ENCODE measurements at places on chromosomes 2 and 18. TPM values are rescaled to one million over a fixed set of nuclear protein-coding genes. Genes with fewer than 3 reads are reported as not detected.

The CHMP3 gene
- 28.8 TPM for total RNA-seq

The AOX1 gene
- total RNA-seq: 3.5 TPM

The UCN gene
- 1.5 TPM for total RNA-seq

The WDR7 gene
- total RNA-seq: 14.8 TPM

DNA sequence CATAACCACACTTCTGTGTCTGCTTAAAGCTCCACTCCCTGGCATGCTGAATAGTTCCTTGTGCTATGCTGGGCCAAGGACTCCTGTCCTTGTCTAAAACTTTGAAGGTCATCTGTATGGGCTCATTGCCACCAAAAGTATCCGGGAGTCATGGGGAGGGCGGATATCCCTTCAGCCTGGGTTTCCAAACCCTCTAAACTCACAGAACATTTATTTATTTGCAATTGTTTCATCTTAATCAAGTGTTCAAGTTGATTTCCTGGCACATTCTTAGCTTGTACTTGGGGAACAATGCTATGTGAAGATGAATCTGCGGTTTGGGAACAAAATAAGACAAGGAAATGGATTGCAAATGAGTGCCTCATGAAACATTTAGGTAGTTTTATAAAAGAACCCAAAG is 1.8 kb downstream of the NOSTRIN start:
- no peak for DNase-seq

DNA sequence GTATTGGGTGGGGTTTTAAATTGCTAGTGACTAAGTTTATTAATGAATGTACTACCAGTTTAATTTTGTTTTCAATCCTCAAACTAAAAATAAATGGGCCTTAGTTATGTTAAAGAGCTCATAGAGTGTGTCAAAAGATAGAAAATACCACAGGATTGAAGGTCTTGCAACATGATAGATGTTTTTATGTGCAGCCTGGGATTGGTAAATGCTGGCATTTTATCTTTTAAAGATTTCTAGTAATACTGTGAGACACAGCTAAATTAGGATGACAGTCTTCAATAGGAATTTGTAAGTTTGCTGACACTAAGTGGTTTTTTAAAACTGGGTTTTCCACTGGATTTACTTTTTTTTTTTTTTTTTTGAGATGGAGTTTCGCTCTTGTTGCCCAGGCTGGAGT is 122.3 kb downstream of the HAUS1 start:
- DNase-seq: no peak

- DNase-seq: no peak
Measured at GRCh38 chr2:189629531-189630453, 31.5 kb upstream of the ASNSD1 start.

DNA sequence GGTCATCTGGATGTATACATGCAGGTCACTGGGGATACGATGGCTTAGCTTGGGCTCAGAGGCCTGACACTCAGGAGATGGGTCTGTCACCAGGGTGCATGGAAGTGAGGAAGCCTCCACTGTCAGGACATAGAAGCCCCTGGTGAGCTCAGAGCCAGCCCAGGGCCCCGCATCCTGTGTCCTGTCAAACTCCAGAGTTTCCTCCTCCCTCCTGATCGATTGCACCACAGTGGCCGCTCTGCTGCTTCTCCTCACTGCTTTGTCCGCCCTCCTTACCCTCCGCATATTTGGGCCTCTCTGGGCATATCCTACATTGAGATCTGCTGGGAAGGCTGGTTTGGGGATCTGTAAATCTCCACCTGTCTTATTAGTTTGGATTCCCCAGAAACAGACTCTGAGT is 37.5 kb upstream of the ATG16L1 start:
- no peak for DNase-seq

DNA sequence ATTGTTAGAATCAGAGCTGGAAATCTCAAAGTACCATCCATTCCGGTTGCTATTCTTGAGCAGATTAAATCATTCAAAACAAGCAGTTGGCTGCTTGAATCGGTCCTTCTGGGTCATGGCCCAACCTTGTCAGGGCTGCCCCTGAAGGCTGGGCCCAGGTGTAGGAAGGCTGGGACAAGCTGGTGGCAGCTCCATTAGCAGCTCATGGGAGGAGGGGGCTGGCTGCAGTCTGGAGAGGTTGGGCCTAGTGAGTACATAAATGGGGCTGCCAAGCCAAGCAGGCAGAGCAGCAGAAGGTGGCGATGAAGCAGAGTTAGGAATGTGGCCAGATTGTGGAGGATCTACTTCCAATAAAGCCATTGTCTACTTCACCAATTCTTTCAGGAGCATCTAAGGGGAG is 81.4 kb downstream of the ADCYAP1 start:
- peak; percentile 51 for DNase-seq

DNA sequence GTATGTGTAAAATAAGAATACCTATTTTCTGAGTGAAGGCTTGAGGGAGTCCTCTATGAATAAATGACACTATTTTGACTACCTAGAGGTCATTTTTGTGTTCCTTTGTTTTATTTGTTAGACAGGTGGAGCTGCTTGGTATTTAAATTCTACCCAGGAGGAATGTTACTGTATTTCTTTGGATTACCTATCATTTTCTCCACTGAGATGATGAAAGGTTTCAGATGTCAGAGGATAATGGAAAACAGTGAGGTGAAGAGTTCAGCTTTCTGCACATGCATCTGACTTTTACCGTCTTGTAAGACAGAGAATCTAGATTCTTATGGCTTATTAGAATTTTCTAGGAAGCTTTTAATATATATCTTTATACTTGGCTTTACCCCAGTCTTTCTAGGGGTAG is 689.8 kb upstream of the NXPH2 start:
- DNase-seq: no peak

Measured in H9 (cell line).